COLO829 (cell line): ENCODE measurements at places on chromosomes 3 and 15.
A peak's percentile ranks its signal among the peaks of the same experiment; 100 is the strongest.

DNA sequence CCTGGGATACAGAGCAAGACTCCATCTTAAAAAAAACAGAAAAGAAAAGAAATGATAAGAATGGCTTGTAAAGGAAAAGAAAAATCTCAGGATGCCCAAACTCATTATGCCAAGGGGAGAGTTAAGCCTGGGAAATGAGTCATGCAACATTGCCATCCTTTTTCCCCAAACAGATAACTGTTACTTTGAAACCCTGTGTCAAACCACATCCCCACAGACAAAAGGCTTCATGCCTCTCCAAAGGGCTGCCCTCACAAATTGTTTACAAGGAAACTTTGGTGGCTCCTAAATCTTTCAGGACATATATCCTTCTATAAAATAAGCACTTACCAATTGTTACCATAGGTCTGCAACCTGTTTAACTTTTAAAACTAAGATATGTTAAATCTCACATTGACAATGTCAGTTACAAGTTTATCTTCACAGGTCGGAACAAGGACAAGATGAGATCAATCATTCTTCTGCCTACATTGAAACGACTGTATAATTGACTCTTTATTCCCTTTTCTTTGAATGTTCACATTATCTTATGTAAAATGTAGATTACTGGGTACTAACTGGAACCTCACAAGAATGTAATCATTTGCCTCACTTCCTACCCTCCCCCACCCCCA lies 18.6 kb upstream of the SENP7 start:
- DNase-seq, result peak; percentile 79

DNA sequence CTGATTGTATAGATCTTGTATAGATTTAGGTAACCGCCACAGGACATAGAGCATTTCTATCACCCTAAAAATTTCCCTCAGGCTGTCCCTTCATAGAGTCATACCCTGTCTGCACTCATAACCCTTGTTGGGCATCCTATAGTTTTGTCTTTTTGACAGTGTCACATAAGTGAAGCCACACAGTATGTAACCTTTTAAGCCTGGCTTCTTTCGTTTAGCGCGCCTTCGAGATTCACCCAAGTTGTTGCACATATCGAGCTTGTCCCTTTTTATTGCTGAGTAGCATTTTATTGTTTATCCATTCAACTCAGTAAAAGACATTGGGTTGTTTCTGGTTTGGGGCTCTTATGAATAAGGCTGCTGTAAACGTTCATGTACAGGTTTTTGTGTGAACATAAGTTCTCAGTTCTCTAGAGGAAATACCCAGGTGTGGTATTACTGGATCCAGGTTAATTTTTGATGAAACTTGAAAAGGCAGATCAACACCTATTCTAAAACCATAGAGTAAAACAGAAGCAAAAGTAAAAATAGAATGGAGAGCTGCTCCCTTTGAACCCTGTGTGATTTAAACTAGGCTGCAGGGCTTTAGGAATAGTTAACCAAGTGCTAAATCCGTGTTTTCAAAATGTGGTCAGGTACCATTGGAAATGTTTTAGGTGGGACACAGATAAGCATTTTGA lies 49.5 kb downstream of the CD86 start:
- DNase-seq, result no peak

- DNase-seq, result peak; percentile 34
These were observed 13.1 kb upstream of the SCN5A start for GRCh38 chr3:38662544-38662943.

- no peak for DNase-seq
These were observed 129.9 kb upstream of the SAMMSON start for GRCh38 chr3:69869643-69870042.

GRCh38 chr3:66259566-66260255 lies 38.9 kb downstream of the SLC25A26 start:
- no peak for DNase-seq

- no peak for DNase-seq
These were observed 627 bp downstream of the NT5DC2 start for GRCh38 chr3:52532838-52533622.

- no peak for DNase-seq
These were observed 437.2 kb downstream of the MFSD1 start for GRCh38 chr3:159239059-159239458.

DNA sequence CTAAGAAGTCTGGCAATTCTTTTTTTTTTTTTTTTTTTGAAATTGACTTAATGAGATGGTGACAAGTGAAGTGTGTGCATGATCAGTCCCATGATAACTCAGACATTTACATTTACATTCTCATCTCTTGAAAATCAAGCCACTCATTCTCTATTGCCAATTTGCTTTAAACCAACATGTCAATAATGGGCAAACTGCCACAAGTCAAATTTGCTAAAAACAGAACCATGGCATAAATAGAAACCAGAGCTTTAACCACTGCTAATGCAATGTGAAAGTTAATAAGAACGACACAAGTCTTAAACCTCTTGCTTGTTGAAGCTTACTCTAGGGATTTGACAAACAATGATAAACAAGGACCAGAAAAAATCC lies 12.0 kb upstream of the COL8A1 start:
- DNase-seq, result no peak

GRCh38 chr3:72663429-72663828 lies 184.8 kb downstream of the SHQ1 start:
- peak; percentile 97 for DNase-seq

- no peak for DNase-seq
These were observed 41.2 kb downstream of the PCCB start for GRCh38 chr3:136291302-136291701.

DNA sequence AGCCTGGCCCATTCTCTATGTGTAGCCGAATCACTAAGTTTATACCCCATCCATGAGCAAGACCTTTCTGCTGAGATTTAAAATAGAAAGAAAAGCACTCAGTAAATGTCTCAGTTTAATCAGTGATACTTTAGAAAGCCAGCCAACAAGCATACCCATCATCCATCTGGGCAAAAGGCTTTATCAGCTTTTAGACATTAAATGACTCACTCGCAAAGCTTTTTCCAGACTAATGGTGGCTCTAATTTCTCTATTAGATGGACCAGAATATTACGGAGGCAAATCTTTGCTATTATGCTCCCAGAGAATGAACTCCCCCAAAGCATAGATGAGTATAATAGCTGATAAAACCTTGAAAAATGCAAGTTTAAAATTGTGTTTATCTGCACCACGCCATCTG lies 727.8 kb downstream of the GBE1 start:
- no peak for DNase-seq

- no peak for DNase-seq
These were observed 1390.9 kb upstream of the CADM2 start for GRCh38 chr3:83567935-83568334.

- no peak for DNase-seq
These were observed 15.9 kb downstream of the ZNF860 start for GRCh38 chr3:31997500-31997899.

DNA sequence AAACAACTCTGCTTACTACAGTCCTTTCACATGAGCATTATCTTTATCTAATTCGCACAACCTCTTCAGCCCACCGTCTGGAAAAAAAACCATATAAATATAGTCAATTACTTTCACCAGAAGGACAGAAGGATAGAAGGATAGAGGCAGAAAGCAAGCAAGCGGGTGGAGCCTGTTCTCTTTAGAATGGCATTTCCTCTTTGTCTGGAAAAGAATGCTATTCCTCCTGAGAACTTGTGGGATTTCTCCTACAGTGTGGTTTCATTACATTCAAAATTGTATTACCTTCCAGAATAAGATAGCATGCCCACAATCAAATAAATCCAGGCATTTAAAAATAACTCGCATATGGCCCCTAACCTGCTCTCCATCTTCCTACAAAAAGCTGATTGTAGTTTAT lies 23.1 kb downstream of the SLC30A4 start:
- no peak for DNase-seq

GRCh38 chr15:84879088-84879780 lies 5.2 kb upstream of the SLC28A1 start:
- no peak for DNase-seq

DNA sequence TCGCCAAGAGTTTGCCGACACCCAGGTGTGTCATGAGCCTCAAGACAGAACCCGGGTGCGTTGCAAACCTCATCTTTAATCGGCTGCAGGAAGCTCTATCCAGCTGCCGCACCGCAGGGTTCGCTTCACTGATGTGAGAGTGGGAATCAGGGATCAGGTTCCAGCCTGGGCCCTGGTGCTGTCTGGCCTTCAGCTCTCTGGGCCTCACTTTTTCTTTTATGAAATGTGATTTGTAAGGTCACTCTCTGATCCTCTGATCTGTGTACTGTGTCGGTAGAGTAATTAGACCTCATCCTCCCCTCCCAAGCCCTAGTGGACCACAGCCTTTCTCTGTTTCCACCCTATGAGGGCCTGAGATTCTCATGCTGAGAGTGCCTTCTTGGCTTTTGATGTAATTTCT lies 202.8 kb upstream of the UBE2E1 start:
- DNase-seq, result no peak

DNA sequence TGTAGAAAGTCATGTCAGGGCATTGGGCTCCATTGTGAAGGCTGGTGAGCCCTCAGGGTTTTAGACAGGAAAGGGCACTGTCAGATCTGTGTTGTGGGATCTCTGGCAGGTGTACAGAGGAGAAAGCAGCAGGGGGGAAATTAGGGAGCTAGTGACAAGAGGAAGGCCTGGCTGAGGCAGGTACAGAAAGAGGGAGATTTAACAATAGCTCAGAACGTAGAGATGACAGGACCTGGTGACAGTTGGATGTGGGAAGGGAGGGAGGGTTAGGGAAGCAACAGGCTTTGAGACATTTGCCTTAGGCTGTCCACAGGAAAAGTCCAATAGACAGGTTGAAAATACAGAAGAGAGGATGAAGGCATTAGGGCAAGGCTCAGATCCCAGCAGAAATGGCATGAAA lies 288.1 kb downstream of the EPHB1 start:
- DNase-seq, result no peak

- DNase-seq, result no peak
These were observed 21.5 kb downstream of the SCN5A start for GRCh38 chr3:38627956-38628355.

DNA sequence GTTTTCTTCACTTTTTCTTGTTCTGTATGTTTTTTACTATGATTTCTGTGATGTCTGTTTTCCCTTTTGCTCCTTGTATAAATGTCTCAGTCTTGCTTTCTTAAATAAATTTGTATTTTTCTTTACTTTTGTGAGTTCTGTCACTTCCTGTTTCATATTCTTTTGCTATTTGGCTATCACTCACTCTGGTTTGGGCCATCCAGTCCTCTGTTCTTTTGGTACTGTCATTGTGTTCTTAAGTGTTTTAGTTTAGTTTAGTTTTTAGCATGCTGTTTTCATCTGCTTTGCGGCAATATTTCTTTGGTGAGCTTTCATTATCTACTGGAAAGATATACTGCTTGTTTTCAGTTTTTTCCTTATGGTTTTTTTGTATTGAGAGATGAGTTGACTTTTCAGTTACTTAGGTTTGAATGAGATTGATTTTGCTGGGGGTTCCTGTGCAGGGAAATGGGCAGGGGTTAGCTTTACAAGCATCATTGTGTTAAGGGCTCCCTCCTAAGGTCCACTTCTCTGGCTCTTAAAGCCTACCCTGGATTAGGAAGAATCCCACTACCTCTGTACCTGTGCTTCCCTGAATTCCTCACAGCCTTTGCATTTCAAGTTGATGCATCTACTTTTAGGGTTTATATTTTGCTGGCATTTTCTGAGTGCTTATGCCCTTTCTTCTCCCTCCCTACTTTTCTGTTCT lies 35.1 kb downstream of the PDCD6IP start:
- no peak for DNase-seq

DNA sequence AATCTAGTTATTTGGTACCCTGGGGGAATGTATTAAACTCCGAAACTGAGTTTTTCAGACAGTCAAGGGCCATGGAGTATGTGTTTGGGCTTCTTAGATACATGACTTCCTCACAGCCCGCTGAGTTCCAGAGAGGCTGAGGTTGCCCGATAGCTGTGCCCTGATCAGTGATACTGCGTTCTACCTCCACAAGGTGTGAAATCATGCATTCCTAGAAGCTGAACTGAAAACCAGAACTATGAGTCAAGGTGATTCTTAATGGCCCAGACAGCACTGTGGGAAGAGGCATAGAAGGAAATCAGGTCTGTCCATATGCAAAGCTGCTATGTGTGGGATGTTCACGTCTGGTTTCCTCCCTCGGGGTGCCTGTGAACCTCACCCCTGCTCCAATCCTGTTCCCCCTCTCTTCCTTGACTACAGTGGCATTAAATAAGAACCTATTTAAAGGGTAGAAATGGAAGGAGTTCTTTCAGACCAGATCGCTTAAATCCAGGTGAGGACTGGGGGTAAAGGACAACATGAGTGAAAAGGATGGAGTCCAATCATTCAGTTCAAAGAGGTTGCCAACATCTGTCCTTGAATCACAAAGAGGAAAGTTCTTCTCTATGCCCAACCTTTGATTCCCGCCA lies 74.3 kb downstream of the MYO1E start:
- no peak for DNase-seq
